ENCODE measurements at places on chromosomes 12 and 14.
A peak's percentile ranks its signal among the peaks of the same experiment; 100 is the strongest.

GRCh38 chr12:64065881-64066451, 156.1 kb downstream of the KICS2 start:
- no peak for DNase-seq

DNA sequence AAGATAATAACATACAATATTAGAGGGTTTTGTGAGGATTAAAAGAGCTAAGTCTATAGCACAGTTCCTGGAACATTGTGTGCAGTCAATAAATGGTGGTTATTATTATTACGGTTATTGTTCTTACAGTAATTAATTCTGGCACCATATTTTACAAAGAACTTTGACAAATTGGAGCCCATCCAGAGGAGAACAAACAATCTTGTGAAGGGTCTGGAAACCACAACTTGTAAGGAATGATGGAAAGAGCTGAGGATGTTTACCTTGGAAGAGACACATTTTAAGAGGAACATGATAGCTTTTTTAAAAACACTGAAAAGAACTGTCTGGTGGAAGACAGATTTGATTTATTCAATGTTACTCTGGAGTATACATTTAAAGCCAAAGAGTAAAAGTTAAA, 150.5 kb upstream of the KRR1 start:
- DNase-seq = no peak

- DNase-seq = peak; percentile 72
These were observed 78.7 kb downstream of the LRRC74A start for GRCh38 chr14:76904740-76905569.

GRCh38 chr14:105019861-105020814, 745 bp downstream of the CDCA4 start:
- DNase-seq = peak; percentile 28

DNA sequence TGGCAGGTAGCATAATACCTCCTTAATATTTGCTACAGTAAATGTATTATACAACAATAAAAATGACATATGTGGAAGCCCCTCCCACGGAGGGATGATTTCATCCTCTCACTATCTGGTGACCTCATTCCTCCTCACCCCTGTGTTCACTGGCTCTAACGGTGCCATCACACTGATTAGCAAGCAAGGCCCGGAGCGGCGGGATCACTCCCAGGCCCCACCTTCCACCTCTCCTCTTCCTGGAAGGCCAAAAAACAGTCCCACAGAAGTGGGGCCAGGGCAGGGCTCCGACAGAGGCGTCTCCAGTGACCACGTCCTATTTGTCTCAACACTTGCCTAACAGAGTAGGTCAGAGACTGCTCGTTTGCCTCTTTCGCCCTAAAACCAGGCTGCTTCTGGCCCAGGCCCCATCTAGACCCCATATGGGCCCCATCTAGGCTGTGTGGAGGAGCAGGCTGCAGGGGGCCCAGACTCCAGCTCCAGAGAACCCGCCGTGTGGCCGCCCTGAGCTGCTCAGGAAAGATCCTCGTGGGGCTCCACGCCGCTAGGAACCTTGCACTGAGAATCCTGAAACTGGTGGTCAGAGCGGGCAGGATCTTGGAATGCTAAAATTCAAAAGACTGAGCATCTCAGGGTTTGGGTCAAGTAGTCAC, 3.7 kb downstream of the SELPLG start:
- peak; percentile 31 for DNase-seq

GRCh38 chr14:44798386-44799242, 163.1 kb downstream of the KLHL28 start:
- no peak for DNase-seq

DNA sequence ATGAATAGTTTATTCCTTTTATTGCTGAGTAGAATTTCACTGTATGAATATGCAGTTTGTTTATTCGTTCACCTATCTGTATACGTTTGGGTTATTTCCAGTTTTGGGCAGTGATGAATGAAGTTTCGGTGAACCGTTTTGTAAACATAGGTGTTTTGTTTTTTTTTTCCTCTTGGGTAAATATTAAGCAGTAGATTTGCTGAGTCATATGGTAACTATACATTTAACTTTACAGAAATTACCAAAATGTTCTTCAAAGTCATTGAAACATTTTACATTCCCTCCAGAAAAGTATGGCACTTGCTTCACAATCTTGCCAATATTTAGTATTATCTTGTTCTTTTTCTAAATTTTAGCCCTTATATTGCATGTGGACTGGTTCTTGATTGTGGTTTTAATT, 3.8 kb upstream of the ABCC9 start:
- no peak for DNase-seq

- peak; percentile 83 for DNase-seq
These were observed at the start of gene ACTR10 for GRCh38 chr14:58199726-58200479. Gene ACTR10, plus strand, starts transcription at chr14:58200149. Its CDS starts 69 bp downstream, at chr14:58200218.

DNA sequence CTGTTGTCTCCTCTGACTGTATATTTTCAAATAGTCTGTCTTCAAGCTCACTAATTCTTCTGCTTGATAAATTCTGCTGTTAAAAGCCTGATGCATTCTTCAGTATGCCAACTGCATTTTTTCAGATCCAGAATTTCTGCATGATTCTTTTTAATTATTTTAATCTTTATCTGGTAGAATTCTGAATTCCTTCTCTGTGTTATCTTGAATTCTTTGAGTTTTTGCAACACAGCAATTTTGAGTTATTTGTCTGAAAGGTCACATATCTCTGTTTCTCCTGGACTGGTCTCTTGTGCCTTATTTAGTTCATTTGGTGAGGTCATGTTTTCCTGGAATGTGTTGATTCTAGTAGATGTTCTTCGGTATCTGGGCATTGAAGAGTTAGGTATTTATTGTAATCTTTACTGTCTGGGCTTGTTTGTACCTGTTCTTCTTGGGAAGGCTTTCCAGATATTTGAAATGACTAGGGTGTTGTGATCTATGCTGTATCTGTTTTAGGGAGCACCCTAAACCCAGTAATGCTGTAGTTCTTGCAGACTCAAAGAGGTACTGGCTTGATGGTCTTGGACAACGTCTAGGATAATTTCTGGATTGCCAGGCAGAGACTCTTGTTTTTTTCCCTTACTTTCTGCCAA, 193.8 kb upstream of the NPAS3 start:
- no peak for DNase-seq

- no peak for DNase-seq
These were observed 113.3 kb upstream of the CAND1 start for GRCh38 chr12:67155863-67156262.

GRCh38 chr12:6378709-6379472, 3.5 kb upstream of the SCNN1A start:
- DNase-seq = no peak

DNA sequence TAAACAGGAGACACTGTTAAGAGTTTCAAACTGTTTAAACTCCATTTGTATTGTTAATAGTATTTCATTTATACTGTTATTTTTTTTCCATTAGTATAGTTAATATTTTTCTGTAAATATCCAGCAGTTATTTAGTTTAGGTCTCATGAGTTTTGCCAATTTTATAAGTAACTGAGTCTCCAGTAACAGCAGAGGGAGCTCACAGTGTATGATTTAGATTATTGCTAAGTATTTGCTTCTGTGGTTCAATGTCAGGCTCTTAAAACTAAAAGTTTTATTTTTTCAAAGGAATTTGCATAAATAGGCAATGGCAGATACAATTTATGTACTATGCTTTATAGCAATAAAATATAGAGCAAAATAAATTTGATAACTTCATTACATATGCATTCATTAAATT, 209.7 kb downstream of the ATXN7L3B start:
- no peak for DNase-seq

DNA sequence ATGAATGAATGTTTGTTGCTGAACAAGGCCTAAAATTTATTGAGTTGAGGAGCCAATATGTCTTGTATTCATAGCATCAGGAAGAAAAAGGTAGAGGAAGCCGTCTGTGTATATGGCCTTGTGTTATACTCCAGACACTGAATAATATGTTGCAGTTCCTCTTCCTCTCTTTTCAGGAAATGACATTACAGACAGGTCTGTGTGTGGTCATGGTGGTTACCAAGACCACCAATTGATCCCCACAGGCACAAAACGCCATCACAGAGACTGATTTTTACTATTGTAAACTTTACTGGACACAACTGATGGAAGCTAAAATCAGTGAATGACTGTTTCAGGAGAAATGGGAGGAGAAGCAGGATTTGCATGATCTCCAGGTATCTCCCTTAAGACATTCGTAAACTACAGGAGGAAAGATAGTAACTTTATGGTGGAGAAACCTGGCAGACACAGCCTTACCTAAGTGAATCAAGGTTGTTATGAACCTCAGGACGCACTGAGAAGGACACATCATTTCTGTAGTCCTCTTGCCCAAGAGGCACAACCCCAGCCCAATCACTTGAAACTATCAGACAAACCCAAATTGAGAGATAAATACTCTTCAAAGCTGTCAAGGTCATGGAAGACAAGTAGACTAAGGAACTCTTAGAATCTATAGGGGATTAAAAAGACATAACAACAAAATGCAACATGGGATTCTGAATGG, 334.1 kb upstream of the RGS6 start:
- DNase-seq = no peak

DNA sequence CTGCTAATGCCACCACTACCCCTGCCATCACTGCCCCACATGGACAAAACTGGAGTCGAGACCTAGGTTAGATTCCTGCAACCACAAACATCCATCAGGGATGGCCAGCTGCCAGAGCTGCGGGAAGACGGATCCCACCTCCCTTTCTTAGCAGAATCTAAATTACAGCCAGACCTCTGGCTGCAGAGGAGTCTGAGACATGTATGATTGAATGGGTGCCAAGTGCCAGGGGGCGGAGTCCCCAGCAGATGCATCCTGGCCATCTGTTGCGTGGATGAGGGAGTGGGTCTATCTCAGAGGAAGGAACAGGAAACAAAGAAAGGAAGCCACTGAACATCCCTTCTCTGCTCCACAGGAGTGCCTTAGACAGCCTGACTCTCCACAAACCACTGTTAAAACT, 7.1 kb upstream of the OAS2 start:
- no peak for DNase-seq

GRCh38 chr12:88308825-88309224, 166.7 kb downstream of the TMTC3 start:
- no peak for DNase-seq

DNA sequence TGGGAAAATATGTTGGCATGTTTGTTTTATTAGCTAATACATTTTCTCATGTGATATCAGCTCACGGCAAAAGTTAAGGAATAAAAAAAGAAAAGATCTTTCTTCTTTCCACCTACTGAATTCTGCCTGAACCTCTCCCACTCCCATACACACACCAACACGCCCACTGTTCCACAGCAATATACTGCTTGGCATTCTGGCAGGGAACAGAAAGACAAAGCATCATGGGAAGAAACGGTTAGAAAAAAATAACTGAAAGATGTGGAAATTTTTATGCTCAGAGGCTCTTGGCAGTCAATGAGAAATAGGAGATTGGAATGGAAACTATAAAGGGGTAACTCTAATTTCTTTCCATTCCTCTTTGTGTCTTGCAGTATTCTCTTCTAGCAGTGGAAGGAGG, 268.5 kb downstream of the FOXG1 start:
- no peak for DNase-seq

DNA sequence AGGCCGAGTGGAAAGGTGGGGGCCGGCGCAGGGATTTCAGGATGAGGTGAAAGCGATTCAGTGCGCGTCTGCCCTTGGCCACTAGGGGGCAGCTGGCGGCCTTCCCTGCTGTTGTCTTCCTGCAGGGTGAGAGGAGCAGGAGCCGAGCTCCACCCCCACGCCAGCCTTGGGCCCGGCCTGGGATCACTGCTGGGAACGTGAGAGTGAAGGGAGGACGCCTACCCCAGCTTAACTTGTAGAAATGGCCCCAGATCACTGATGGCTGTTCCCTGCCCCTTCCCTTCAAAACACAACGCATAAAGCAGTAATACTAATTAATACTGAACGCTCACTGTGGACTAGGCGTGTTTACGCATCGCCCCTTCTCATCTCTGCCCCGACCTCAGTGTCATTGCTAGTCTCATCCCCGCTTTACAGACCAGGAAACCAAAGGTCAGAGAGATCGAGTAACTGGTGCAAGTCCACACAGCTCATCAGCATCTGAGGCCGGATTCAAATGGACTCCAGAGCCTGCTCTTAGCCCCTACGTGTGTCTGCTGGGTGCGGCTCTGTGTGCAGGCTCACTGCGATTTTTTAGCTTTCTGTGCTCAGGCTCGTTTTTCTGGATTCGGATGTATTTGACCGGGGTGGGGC, 24.3 kb downstream of the MVK start:
- peak; percentile 37 for DNase-seq

GRCh38 chr14:105817971-105818711, 291.8 kb downstream of the TMEM121 start:
- DNase-seq = no peak

- no peak for DNase-seq
These were observed 2.1 kb downstream of the PRPH start for GRCh38 chr12:49296836-49297694.

GRCh38 chr14:65637780-65638179, 225.2 kb downstream of the FUT8 start:
- DNase-seq = no peak

DNA sequence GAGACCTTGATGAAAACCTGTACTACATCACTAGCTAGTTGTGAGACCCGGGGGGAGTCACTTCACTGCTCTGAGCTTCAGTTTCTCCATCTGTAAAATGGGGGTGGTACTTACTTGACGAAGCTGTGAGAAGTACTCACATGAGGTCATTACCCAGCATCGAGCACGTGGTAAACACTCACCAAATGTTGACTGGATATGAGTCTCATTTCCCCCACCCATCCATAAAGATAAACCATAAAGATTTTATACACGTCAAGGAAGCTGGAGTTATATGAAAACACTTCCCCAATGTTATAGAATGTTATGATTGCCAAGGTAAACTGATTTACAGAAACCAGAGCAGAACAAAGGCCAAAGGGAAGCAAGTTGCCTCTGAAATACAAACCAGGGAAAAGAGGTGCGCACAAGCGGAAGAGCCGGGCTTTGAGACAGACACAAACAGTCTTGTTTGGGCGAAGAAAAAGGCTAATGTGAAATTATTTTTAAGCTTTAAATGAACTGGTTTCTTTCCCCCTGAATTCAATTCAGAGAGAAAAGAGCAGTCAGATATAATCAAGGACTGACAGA, 536.8 kb downstream of the MED13L start:
- DNase-seq = no peak

GRCh38 chr14:99271951-99272631, at the start of gene BCL11B:
Gene BCL11B, minus strand, starts transcription at chr14:99272197. Its CDS starts 979 bp downstream, at chr14:99271218.
- peak; percentile 84 for DNase-seq

- no peak for DNase-seq
These were observed 92.1 kb upstream of the BMP4 start for GRCh38 chr14:54048736-54049135.

DNA sequence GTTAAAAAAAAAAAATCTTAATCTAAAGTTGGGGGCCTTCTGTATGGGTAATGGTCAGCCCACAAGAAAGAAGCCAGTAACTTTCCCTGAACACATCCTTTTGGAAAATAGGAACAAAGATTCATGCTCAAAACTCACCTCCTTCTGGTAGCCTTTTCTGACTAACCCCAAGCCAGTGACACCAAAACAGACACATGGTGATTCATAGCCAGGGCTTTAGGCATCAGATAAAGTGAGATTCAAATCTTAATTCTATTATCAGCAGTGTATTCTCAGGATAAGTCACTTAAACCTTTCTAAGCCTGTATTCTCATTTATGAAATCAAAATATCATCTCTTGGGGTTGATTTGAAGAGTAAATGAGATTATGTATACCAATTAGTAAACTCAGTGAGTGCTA, 4.9 kb downstream of the ATP5MC2 start:
- DNase-seq = no peak
